ENCODE measurements at places on chromosomes 4 and X. TPM values are rescaled to one million over a fixed set of nuclear protein-coding genes. Genes with fewer than 3 reads are reported as not detected.

GRCh38 chrX:15977644-15978043 lies 123.0 kb upstream of the AP1S2 start:
- DNase-seq, result no peak

Gene NLGN3
- 7.4 TPM for total RNA-seq

DNA sequence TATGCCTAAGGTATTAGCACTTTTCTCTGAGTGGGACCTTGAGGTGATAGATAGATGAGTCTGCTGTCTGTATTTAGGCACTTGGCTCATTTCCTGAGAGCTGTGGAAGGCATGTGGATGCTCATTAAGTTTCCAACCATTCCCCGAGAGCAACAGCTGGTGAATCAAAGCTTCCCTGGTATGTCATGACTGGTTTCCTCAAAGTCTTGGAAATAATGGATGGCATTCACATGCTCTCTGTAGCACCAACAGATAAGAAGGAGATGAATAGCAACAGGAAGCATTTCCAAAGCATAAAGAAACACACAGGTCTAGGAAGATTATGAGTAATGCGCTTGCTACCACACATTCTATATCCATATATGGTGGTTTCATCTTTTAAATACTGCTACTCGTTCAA lies 118.3 kb upstream of the ETNPPL start:
- DNase-seq, result peak; percentile 84

DNA sequence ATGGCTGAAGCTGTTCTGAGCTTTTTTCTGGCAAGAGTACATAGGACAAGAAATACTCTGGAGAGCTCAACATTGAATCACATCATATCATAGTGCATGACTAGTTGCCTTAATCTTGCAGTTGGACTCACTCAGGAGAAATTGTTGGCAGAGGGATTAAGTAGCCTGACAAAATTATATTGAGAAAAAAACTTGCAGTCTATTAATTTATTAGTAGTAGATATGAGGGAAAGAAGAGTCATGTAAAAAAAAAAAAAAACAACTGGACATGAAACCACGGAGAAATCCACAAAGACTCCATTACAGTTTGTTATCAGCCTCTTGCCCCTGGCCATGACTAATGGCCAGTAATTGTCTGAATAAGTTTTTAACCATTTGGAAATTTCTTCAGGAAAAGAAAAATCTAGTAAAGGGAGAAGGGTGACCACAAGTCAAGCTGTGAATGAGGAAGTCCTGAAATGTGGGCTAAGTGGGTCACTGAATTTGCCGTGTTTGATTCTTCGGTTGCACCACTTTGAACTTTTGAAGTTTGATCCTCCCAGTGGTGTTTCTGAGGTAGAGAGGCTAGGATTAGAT lies 45.6 kb downstream of the FHL1 start:
- no peak for DNase-seq

DNA sequence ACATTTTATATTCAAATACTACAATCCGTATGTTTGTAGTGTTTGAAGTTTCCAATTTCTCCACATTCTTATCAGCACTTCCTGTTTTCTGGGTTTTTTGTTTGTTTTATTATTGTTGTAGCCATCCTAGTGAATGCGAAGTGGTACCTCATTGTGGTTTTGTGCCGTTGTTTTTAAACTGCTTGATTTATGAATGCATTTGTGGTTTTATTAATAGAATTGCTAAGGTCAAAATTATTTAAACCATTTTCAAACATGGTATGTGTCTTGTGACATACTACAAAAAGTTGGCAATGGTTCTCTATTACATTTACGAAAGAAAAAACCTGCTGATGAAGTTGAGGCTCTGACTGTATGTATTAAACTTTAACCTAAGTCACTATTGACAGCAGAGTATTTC lies 780.0 kb upstream of the MAGEB2 start:
- peak; percentile 41 for DNase-seq

Gene DOK7
- 18.0 TPM for total RNA-seq

Gene GAGE12D
- total RNA-seq, result not detected

DNA sequence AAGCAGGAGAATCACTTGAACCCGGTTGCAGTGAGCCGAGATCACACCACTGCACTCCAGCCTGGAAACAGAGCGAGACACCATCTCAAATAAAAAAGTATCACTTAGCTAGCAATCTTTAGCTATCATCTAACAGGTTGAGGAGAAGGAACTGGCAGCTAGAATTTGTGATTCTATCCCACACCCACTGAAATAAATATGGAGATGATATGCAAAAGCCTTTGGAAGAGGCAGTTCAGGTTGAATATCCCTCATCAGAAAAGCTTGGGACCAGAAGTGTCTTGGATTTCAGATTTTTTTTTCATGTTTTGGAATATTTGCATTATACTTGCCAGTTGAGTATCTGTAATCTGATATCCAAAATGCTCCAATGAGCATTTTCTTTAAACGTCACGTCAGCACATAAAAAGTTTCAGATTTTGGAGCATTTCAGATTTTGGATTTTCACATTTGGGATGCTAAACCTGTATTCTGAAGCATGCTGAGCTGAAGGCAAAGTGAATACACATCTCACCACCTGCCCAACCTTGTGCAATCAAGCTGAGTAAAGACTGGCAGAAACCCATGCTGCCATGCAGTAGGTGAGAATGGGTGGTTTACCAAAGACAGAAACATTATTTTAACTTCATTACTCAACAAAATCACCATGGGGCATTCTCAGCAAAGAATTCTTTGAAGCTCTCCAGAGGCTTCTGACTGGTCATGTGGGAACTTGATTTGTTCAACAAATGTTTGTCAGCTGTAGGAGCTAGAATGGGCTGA lies 159.3 kb downstream of the SH3KBP1 start:
- no peak for DNase-seq

- no peak for DNase-seq
Observed at GRCh38 chrX:79082899-79083298, 61.6 kb upstream of the GPR174 start.

Gene UGT2B10
- not detected for total RNA-seq

GRCh38 chr4:77880784-77881183 lies 18.2 kb downstream of the MRPL1 start:
- no peak for DNase-seq

DNA sequence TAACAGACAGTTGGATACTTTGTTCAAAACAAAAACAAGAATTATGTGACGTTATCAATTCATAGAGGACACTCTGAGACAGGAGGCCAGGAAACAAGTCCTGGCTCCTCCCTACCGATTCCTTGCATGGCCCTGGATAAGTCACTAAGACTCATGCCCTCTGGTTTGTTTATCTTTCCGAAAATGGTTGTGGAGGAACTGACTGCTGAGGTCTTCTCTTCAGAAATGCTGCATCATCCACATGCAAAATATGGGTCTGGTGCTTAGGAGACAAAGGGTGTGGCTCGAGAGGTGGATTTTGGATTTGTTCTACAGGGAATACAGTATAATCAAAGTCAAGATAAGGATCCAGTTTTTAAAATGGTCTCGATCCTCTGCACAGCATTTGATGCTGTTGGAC lies 130.9 kb downstream of the RELL1 start:
- no peak for DNase-seq

Measured in cardiac muscle cell (in vitro differentiated cells and primary cell).